ENCODE measurements at places on chromosomes 4 and X.

DNA sequence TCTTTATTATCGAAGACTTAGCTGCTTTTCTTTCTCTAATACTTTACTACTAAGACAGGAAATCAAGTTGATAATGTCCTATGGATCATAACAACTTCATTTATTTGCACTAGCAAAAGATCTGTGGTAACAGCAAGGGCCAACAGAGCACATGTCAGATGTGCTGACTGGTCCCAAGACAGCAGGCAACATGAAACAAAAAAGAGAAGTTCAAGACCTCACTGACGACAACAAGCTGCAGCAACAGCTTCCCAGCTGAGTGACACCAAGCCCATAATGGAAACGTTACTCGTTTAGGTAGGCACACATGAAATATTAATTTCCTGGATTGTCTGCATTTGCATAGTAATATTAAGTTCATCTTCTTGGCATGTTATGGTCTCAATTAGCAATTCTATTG is 126.9 kb downstream of the UNC5C start:
- DNase-seq, result no peak

GRCh38 chrX:109914114-109914849 is 88.6 kb upstream of the TMEM164 start:
- DNase-seq, result no peak

- DNase-seq, result no peak
Observed at GRCh38 chrX:153641627-153642026, 5.4 kb upstream of the DUSP9 start.

DNA sequence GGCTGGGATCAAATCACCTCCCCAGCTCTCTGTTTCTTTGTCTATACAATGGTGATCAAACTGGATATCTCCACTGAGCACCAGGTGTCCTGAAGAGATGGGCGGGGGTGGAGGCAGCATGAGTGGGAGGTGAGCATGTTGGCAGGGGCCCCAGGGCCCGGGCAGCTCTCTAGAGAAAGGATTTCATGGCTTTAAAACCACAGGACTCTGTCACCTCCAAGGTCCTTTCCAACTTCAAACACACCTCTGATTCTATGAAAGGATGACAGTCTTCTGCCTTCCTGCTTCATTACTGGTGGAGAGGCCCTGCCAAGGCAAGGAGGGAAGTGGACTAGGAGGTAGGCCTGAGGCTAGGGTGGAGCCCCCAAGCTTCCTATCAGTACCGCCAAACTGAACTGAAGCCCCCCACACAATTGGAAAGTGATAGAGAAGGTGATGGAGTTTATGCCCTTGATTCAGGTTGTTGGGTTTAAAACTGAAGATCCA is 38.6 kb downstream of the TRIM2 start:
- DNase-seq, result no peak

DNA sequence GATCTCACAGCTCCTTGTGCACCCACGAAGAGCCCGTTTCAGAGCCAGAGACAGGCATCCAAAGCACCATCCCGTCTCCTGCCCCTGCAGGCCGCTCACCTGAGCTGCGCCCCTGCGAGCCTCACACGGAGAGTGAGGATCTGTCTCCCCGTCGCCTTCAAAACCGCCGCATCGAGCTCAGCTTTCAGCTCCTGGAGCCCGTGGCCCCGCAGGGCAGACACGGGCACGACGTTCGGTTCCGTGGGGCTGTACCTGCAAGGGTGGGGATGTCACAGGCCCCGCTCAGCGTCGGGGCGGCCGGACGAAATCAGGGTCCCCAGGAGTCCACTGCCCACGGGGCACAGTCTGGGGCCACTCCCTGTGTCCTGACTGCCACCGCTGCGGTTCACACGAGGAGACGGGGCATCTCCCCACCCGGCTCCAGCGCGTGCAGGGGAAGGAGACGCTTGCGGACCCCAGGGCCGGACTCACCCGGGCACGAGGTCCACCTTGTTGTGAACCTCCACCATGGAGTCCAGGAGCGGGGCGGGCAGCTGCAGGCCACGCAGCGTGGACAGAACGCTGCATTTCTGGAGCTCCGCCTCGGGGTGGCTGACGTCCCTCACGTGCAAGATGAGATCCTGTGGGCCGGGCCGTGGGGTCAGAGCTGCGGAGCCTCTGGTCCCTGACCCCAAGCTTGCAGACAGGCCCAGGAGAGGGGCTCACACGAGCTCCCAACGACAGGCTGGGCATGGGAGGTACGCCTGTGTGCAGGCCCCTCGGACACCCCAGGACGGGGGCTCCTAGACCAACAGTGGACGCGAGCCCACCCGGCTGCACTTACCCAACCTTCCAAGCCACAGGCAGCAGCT is 11.1 kb downstream of the GTPBP6 start:
- DNase-seq, result no peak

DNA sequence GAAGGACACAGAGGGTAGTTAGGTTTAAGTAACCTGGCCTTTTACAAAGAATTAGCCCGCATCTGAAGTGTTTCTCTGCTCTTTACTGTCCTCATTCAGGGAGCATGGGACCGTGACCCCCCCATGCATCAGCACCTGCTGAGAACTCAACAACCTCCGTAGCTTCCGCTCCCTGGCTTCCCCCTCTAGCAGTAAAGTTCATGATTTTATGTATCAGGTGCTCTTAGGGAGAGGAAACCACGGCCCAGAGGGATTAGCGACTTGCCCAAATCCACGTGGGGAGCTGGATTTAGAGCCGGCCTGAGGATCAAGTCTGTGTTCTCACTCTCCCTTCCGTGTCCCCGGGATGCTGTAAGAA is 284.6 kb upstream of the GATB start:
- DNase-seq, result no peak

DNA sequence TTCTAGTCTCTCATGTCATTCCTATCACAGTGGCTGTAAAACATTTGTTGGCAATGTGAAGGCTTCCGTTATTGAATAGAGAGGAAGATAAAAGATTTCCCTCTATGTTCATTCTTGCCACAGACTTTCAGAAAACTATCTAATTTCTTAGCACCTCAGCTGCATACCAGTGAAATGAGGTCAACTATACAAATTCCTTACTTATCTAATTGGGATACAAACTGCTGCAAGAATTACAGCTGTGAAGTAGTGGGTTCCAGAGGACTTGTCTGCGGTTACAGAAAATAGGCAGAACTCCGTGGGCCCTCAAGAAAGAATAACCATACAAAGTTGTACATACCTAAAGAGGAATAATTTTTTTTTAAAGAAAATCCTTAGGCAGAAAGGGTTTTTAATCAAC is 175.8 kb downstream of the PPP1R2C start:
- no peak for DNase-seq

DNA sequence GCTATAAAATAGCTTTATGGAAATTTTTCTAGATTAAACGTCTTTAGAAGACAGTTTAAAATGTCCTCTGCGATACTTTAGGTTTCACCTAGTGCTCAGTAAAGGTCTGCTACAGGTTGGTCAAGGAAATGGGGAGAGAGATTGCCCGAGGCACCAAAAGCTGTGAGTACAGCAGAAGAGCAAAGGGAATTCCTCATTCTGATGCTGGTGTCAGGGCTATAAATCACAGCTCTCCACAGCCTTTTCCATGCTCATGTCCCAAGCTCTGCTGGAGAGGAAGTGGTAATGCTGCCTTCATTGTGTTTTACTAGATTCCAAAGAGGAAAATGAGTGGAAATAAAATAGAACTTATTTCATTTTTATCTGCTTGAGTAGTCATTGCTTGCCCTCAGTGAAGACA is 2060.4 kb downstream of the ARAP2 start:
- no peak for DNase-seq

DNA sequence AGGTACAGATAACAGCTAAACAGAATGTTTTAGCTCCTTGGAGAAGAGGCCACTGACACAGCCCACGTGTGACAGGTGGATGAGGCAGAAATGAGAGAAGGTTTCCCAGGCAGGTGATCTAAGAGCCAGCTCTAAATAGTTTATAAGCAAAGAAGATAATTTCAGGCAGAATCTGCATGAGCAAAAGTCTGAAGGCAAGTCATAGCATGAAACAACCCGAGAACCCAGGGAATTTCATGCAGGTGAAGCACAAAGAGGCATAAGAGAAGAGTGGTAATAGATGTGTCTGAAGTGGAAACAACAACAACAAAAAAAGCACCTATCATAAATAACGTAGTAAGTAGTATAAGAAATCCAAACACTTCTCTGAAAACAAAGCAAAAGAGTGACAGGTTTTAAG is 275.8 kb upstream of the CPEB2 start:
- no peak for DNase-seq

DNA sequence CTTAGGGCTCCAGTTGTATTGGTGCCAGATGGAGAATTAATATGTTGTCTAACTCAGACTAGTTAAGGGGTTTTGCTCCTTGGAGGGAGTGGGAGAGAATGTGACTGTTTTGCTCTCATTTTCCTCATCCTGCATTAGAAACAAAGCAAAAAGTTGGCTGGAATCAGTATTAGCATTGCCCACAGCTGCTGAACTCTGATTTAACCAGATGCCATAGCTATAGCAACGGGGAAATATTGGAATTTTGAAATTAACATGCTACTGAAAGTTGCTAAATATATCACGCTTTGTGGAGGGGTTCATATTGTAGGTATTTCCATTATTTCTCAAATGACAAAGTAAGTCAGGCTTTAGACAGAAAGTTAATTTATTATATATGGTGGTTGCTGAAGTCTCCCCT is 66.7 kb upstream of the EOLA2 start:
- DNase-seq, result no peak

DNA sequence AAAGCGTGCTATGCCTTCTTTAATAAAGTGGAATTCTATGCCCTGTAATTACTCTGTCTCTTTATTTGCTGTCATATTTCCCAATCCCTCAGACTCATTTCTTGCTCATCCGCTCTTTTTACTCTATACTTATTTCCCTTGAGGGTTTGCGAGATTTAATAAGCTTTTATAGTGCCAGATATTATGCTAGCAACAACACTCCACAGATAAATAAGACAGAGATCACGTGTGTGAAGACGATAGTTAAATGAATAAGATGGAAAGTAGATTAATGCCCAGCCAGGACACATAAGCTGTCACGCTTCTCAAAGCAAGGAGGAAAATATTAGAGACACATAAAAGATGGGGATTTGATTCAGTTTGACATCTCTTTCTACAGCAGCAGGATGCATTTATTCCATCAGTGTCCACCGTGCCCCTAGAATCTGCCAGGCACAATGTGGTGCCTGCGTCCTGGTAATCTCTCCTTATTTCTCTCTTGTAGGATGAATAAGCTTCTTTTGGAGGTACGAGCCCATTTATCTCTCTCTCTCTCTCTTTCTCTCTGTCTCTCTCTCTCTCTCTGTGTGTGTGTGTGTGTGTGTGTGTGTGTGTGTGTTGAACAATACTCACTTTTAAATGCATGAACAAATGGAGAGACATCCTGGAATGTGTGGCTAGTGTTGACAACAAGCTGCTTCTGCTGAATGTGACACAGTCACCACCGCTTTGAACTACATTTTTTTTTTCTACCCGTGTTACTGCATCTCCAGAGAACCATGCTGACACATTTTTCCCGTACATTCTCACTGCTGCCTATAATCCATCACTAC is 48.2 kb downstream of the TMEM156 start:
- no peak for DNase-seq

DNA sequence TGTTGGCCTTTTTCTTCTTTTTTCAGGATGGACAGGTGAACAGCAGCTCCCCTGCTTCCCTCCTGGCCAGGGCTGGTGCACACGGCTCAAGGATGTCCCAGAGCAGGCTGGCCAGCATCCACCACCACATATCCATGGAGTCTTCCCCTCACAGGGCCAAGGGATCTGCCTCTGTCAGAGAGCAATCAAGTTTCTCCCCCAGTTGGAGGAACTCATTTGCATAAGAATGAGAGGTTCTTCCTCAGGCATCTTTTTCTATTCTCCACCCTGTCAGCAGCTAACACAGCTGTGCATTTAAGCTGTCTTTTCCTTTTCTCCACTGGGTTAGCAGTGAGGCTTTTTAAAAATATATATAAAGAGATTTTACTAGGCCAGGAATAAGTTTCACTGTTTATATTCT is 143.8 kb downstream of the ANAPC10 start:
- DNase-seq, result no peak

DNA sequence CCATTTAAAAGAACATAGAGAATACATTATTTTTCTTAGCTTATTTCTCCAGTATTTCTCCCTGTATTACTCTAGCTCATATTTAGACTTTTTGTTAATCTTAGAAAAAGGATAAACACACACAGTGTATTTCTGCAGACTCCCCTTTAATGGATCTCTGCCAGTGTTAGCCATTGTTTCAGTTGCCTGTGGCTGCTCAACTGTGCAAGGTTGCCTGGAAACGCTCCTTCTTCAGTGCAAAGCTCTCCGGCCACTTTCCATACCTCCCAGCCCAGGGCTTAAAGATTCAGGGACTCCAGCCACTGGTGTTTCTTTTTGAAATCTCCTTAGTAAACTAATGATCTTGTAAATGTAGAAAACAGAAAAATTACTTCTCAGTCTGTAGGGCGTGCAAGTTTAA is 104.9 kb downstream of the SLIT2 start:
- DNase-seq, result no peak

GRCh38 chr4:112808001-112808400 is 171.1 kb downstream of the LARP7 start:
- DNase-seq, result no peak

GRCh38 chr4:165476214-165477098 is 97.6 kb downstream of the CPE start:
- no peak for DNase-seq

DNA sequence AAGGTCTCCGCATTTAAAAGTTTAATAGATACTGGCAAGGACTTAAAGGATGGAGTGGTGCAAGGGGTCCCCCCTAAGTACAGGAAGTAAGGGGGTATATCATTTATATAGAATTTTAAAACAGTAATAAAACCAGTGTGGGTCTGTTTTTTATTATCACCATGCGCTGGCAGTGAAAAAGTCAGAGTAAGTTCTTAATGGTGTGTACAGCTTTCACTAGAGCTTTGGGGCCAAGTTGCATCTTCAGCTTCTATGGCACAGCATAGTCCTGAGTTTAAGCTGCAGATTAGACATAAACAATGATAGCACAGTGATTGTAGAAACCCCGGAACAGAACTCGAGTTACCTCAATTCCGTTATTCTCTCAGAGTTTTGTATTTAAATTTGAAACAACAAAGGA is 27.6 kb downstream of the RHOH start:
- DNase-seq, result no peak

DNA sequence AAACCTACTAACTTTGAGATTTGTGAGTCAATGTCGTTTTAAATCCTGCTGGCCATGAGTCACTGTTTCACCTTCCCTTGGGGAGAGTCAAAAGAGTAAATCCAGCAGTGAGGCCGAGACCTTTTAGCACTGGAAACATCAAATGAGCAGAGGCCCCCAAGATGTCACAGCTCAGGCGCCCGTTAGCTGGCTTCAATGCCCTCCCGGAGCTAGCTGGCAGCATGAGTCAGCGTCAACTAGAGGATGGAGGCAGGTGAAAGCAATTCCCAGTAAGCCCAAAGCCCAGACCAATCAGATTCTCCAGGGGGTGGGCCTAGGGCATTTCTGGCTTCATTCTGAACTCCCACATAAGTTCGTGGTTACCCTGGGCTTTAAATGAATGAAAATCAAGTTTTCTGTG is 170.9 kb downstream of the CLCN4 start:
- DNase-seq, result no peak

DNA sequence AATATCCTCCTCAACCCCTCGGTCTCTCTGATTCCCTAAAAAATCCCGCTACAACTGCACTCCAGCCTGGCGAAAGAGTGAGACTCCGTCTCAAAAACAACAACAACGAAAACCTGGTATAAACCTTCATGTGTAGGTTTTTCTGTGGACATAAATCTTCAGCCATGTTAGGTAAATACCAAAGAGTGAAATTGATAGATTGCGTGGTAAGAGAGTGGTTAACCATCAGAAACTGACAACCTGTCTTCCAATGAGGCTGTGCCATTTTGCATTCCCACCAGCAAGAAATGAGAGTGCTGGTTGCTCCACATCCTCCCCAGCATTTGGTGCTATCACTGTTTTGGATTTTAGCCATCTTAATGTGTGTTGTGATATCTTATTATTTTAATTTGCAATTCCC is 10.9 kb downstream of the TBC1D19 start:
- no peak for DNase-seq
